ENCODE measurements at places on chromosomes 2 and 18. TPM values are rescaled to one million over a fixed set of nuclear protein-coding genes. Genes with fewer than 3 reads are reported as not detected.
A peak's percentile ranks its signal among the peaks of the same experiment; 100 is the strongest.

The SAG gene
- 0.04 TPM for polyA plus RNA-seq

The SULT6B1 gene
- polyA plus RNA-seq, result not detected

- DNase-seq, result no peak
Measured at GRCh38 chr2:7358865-7359447, 441.7 kb downstream of the RNF144A start.

DNA sequence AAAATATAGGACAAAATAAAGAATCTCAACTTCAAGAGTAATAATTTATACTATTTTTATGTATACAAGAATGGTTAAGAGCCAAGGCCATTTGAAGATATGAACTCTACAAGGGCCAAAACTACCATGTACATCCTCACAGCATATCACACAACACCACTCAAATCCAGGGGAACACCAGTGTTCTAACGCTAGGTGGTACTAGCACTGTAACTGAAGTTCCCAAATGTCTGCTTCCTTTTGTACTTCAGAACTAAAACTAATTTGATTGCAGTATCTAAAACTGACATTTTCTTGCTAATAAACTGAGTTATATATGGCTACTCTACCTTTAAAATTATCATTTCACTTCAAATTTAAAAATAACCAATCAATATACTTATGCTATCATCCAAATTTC, 47.0 kb downstream of the REV1 start:
- DNase-seq, result no peak

GRCh38 chr2:214629875-214630274, 179.6 kb downstream of the BARD1 start:
- no peak for DNase-seq

DNA sequence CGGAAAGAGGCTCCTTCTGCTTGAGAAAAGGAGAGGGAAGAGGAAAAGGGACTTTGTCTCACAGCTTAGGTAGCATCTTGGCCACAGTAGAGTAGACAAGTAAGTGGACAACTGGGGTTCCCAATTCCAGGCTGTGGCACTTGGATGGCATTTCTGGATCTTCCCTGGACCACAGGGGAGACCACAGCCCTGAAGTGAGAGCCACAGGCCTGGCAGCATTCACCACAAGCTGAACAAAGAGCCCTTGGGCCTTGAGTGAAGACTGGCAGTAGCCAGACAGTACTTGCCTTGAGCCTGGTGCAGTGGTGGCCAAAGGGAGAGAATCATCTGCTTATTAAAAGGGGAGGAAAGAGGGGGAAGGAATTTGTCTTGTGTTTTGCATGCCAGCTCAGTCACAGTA, 226.1 kb upstream of the KLHL14 start:
- no peak for DNase-seq

GRCh38 chr2:101396316-101396717, 9.0 kb upstream of the CREG2 start:
- no peak for DNase-seq

- no peak for DNase-seq
Measured at GRCh38 chr2:143162997-143163396, 33.8 kb downstream of the ARHGAP15 start.

DNA sequence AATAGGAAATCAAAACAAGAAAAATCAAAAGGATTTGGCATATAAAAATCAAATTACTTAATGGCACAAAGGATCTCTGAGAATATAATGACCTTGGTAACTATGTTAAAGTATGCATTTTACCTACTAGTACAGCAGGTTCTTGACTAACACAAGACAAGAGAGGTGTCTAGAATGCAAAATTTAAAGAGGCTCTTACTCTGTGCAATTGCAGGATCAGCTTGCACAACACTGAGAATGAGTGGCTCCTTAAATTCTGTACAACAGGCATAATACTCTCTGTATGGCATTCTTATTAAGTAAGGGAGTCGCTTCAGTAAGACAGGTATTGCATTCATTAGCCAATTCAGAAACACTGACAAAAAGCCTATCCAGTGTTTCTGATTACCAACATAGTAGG, 72.6 kb downstream of the UGP2 start:
- DNase-seq, result no peak

- no peak for DNase-seq
Measured at GRCh38 chr18:24115628-24116027, 23.2 kb upstream of the CABYR start.

GRCh38 chr18:63387861-63388260, 20.9 kb upstream of the KDSR start:
- peak; percentile 19 for DNase-seq

GRCh38 chr2:213834746-213835145, 550.5 kb downstream of the SPAG16 start:
- DNase-seq, result no peak

- no peak for DNase-seq
Measured at GRCh38 chr18:56545464-56545863, 92.9 kb downstream of the TXNL1 start.

DNA sequence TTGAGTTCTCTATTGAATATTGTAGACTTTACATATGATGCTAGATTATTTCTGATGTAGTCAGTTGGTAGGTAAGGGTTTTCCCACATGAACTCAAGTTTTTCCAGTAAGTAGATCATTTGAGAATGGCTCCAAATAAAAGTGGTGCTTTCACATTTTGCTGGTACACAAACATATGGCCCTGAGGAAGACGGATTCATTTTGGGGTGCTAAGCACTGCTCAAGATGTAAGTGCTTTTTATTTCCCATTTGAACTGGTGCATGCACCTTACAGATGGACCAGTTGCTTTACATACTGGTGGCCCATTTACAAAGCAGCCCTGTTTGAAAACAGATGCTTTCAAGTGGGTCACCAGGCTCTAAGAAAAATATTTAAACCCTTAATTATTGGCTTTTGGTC, 266.7 kb downstream of the MEIS1 start:
- no peak for DNase-seq
